ENCODE measurements at places on chromosomes 12 and 14.

GRCh38 chr12:115349711-115350110 is 665.7 kb upstream of the TBX3 start:
- no peaks in the 10 kb centered on the region for H3K36me3 ChIP-seq
- no peak for DNase-seq
- peaks cover 5% of the 10 kb centered on the region for H3K4me1 ChIP-seq

DNA sequence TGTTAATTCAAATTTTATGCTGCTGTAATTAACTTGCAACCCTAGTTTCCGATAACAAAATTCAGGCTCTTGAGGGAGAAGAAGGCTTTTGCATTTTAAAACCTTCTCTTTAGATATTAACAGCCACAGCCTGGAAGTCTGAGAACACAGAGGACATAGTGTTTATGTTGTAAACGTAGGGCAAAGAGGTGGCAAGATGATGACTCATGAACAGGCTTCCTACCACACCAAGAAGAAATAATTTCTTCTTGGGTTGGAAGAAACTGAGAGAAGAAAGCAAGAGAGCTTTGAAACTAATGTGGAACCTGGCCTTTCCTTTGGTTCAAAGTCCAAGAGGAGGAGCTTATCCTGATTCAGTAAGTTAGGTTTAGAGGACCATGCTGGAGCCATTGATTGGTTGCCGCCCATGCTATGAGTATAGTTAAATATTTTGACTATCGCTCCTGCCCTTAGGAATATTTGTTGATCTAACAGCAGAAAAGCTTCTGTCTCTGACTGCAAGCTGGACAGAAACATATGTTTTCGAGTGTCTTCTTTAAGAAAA is 31.8 kb downstream of the CCDC198 start:
- no peak for DNase-seq
- no peaks in the 10 kb centered on the region for H3K4me1 ChIP-seq
- H3K4me3 ChIP-seq, result no peak overlapping the region

DNA sequence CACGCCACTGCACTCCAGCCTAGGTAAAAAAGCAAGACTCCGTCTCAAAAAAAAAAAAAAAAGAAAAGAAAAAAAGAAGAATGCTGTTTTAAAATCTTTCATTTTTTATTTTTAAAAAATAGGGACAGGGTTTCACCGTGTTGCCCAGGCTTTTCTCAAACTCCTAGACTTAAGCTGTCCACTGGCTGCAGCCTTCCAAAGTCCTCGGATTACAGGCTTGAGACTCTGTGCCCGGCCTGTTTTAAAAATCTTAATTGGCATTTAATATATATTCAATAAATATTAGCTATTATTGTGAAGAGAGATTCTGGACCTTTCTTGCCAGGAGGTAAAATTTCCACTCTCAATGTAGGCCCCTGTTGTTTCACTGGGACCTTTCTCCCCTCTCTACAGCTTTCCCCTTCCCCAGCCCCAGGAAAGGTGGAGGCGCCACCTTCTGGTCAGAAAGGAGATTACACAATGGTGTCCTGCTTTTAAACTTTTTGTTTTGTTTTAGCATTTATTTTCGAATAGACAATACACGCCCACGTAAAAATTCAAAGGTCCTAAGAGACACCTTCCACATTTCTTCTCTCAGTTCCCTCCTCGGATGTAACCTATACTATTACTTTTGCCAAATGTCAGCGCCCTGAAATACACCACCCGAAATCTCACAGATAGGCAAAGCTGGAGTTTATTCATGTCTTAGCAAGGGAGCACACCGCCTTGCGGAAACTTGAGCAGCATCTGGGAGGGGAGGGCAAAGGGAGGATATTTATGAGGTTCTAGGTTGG is 23.8 kb upstream of the PHC1 start:
- H3K4me1 ChIP-seq, result no peaks in the 10 kb centered on the region
- peak overlapping the region; percentile 71 for H3K4me3 ChIP-seq
- H3K27me3 ChIP-seq, result no peaks in the 10 kb centered on the region
- H3K27ac ChIP-seq, result no peak overlapping the region

GRCh38 chr14:38404100-38404541 is 148.2 kb upstream of the CLEC14A start:
- H3K36me3 ChIP-seq, result no peaks in the 10 kb centered on the region
- no peaks in the 10 kb centered on the region for H3K27me3 ChIP-seq

GRCh38 chr12:54166567-54167499 is 22.0 kb downstream of the SMUG1 start:
- peaks cover 21% of the 10 kb centered on the region for H3K27me3 ChIP-seq
- no peaks in the 10 kb centered on the region for H3K4me1 ChIP-seq
- H3K36me3 ChIP-seq, result no peaks in the 10 kb centered on the region
- H3K4me3 ChIP-seq, result no peak overlapping the region

DNA sequence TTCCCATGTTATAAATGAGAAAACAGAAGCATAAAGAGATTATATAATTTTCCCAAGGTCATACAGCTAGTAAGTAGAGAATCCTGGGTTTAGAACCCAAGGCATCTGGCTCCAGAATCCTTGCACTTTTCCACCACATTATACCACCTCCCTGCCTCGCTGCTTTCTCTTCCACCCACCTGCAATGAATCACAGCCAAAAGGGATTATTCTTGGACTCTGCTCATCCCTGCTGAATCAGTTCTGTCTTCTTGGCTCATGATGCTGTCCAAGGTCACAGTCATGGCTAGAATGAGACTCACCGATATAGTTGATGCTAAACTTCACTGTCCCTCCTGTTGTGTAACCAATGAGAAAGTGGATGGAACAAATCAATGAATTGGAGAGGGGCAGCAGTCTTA is 356.6 kb downstream of the FUT8 start:
- peak; percentile 6 for DNase-seq
- no peak overlapping the region for H3K27ac ChIP-seq
- H3K4me1 ChIP-seq, result no peaks in the 10 kb centered on the region
